Activated CD4-positive, alpha-beta memory T cell treated with anti-CD3 and anti-CD28 coated beads, Interleukin-2, amount 10 ng/mL, durations not matched to agents 7 days and 5 days (primary cell): ENCODE measurements at places on chromosomes 7 and 10.

- no peaks in the 10 kb centered on the region for H3K36me3 ChIP-seq
- no peaks in the 10 kb centered on the region for H3K27me3 ChIP-seq
- no peak for DNase-seq
- no peak overlapping the region for H3K27ac ChIP-seq
- no peaks in the 10 kb centered on the region for H3K4me1 ChIP-seq
- no peak overlapping the region for H3K4me3 ChIP-seq
Measured at GRCh38 chr7:54690892-54691291, 68.1 kb downstream of the SEC61G start.

DNA sequence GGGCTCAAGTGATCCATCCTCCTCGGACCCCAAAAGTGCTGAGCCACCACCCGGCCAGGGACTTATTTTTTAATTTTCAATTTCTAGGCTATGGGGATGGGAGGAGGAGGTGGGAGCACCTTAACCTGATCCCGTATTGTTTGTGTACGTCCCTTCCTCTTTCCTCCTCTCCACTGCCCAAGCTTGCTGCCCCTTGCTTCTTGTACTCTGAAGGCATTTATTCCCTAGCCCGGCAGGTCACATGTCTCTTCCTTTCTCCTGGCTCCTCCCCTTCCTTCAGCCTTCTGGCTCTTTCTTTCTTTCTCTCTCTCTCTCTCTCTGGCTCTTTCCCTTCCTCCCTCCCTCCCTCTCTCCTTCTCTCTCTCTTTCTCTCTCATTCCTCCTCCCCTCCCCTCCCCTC, 56.0 kb downstream of the COL26A1 start:
- H3K4me3 ChIP-seq: no peak overlapping the region
- no peaks in the 10 kb centered on the region for H3K4me1 ChIP-seq
- H3K27me3 ChIP-seq: peaks cover 5% of the 10 kb centered on the region
- H3K36me3 ChIP-seq: no peaks in the 10 kb centered on the region

DNA sequence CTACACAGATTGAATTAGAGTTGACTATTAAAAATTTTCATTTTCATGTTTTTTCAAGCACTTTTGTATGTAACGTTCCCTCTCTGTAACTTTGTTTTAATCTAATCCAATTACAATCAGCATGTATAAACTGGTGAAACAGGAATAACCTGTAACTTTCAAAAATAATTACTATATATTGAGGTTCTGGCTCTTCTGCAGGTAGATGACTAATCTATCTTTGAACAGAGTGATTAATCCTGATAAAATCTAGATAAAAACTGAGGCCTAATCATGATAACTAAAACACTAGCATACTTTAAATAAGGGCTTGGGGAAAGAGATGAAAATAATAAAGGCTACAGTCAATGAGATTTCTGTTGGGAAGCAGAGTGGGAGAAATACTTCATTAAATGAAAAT, 101.6 kb upstream of the KCND2 start:
- H3K4me1 ChIP-seq: no peaks in the 10 kb centered on the region
- no peaks in the 10 kb centered on the region for H3K27me3 ChIP-seq
- H3K27ac ChIP-seq: no peak overlapping the region
- DNase-seq: no peak

DNA sequence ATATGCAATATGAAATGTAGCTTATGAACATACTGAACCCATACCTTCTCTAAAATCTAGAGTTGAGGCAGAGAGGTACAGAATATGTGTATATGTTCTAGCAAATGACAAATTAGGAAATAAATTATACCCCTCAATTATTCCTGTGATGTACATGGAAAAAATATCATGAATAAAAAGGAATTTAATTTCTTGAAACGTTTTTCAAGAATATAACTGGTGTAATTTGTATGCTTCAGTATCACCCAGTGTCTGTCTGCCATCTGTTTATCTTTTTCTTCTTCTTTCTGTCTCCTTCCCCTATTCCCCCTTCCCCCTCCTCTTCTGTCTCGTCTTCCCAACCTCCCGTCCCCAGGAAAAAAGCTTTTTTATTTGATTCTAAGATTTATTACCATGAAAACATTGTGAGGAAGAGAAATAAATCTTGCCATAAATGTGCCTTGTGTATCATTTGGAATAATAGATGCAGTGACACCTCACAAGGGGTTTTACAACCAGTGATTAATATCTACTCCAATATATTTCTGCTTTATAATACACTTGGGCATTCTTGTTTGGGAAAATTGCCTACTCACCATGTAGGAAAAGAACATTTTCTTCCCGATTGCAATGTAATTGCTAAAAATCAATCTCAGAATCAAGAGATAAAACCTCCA, 12.2 kb downstream of the LANCL2 start:
- H3K27me3 ChIP-seq: no peaks in the 10 kb centered on the region
- H3K4me1 ChIP-seq: no peaks in the 10 kb centered on the region
- H3K36me3 ChIP-seq: no peaks in the 10 kb centered on the region

DNA sequence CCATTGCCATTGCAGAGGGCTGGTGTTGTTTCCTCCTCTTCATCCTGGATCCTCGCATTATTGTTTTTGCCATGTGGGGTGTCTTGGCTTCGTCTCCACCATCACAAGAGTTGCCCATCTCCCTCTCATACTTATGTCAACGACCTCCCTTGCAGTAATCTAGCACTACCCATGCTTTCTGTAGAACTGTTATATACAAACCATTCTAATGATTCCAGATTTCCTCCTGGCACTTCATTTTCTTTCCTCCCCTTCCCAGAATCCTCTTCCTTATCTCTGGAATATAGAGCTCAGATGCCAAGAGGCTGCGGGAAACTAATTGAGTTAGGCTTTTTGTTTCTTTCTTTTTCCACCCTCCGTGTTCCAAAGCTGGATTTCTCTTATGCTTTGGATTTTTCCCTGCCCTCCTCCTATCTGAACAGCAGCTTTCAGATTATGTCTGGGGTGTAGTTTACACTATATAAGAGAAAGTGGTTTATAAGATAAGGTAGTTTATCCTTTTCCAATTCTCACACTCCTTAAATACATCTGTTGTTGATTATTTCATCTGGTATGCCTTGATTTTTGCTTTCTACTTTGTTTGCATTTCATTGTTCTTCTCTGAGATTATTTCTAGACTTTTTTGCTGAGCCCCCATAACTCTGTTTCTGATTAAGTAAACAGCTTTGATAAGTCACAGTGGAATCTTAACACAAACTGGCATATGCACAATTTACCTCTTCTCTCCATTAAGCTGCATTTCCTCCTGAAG, 264.1 kb downstream of the BICC1 start:
- H3K27me3 ChIP-seq: peaks cover under 1% of the 10 kb centered on the region
- H3K4me3 ChIP-seq: no peak overlapping the region
- no peak overlapping the region for H3K27ac ChIP-seq

- H3K27ac ChIP-seq: no peak overlapping the region
- H3K4me3 ChIP-seq: no peak overlapping the region
- DNase-seq: no peak
- H3K36me3 ChIP-seq: no peaks in the 10 kb centered on the region
Measured at GRCh38 chr7:156554488-156554887, 86.1 kb upstream of the RNF32 start.

DNA sequence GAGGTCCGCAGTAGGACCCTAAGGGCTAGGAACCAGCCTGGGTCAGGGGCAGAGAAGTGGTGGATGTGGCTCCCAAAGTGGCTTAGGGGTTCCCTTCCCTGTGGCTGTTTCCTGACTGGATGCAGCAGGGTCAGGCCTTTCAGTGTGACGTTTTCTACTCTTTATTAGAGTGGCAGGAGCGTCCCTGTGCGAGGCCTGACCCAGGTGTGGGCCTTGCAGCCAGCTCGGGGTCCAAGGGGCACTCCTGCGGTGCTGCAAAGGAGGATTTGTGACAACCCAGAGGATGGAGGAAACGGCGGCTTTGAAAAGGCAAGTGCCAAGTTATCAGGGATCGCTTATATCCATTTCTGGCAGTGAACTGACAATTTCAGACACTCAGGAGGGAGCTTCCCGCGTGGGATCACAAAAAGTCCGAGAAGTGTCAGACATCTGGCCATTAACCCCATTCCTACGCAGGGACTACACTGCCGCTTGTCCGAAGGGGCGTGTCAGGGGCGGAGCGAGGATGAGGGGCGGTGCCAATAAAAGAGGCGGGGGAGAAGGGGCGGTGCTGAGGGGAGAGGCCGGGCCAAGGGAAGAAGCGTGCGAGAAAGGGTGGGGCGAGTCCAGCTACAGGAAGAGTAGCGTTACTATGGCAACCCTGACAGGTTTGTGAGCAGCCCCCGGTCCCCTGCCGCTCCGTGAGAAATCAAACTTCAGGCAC, 98.8 kb upstream of the ZNF722 start:
- H3K4me3 ChIP-seq: peak overlapping the region; percentile 77
- H3K36me3 ChIP-seq: peaks cover 6% of the 10 kb centered on the region
- H3K27ac ChIP-seq: peak overlapping the region; percentile 68
- H3K27me3 ChIP-seq: no peaks in the 10 kb centered on the region

DNA sequence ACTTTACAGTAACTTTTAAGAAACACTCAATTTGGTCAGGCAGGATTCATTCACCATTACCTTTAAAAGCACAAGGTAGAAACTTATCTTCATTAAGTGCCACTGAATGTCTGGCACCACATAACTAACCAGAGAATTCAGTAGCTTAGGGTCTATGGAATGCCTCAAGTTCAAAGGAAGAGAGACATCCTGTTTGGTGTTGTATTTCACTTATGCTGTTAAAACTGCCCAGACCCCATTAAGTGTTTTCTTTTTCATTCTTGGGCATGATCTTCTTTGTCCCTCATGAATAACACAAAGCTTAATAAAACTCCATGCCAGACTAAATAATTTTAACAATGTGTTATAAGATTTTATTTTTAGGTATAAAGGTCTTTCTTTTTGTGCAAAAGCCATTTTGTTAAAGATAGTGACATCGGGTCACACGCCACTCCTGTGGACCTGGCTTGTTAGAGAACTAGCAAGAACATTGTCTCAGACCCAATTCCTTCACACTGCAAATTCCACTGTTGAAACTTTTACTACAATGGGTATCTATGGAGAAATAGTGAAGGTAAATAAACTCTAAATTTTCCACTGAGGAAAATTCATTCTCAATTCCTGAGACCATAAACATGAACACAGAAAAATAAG, 221.0 kb downstream of the TWIST1 start:
- no peak for DNase-seq
- no peaks in the 10 kb centered on the region for H3K36me3 ChIP-seq
- no peaks in the 10 kb centered on the region for H3K27me3 ChIP-seq
- no peaks in the 10 kb centered on the region for H3K4me1 ChIP-seq
- H3K27ac ChIP-seq: no peak overlapping the region

DNA sequence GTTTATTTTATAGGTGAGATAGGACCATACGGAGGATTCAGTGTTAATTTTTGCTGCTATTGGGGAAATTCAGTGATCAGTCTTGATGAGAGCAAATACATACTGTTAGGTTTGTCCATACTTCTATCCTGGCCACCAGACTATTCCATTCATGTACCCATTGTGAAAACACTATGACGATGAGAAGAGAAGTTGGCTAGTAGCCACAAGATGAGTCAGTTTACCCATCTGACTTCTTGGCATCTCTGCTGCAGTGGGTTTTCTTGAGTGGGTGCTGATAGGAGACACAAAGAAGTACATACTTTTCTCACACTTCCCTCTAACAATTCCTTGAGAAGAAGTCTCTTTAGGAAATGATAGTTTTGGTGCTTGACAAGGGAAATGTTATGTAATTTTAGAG, 133.1 kb downstream of the TFPI2 start:
- H3K36me3 ChIP-seq: no peaks in the 10 kb centered on the region
- no peaks in the 10 kb centered on the region for H3K27me3 ChIP-seq
- H3K4me3 ChIP-seq: no peak overlapping the region
- H3K4me1 ChIP-seq: no peaks in the 10 kb centered on the region

GRCh38 chr10:55400075-55400849, 599.2 kb upstream of the PCDH15 start:
- no peaks in the 10 kb centered on the region for H3K36me3 ChIP-seq
- no peak overlapping the region for H3K27ac ChIP-seq
- DNase-seq: no peak
- H3K4me1 ChIP-seq: no peaks in the 10 kb centered on the region

DNA sequence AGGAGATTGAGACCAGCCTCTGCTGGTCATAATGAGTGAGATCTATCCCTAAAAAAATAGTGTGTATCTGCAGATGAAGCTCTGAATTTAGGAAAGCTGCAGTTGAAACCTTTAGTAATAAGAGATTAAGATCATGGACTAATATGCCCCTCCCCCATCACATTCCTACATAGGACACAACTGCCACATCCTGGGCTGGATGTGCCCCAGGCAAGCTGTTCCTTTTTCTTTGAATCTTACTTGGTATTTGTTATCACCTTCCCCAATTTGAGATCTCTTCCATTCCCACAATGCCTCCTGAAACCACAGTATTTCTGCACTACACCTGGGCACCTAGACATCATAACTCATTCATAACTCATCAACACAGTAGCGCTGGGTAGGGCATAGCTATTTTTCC, 74.1 kb downstream of the DOCK1 start:
- no peaks in the 10 kb centered on the region for H3K4me1 ChIP-seq
- no peak overlapping the region for H3K27ac ChIP-seq
- no peaks in the 10 kb centered on the region for H3K27me3 ChIP-seq
- no peaks in the 10 kb centered on the region for H3K36me3 ChIP-seq
- no peak overlapping the region for H3K4me3 ChIP-seq

- DNase-seq: no peak
- no peaks in the 10 kb centered on the region for H3K4me1 ChIP-seq
- no peak overlapping the region for H3K27ac ChIP-seq
- no peaks in the 10 kb centered on the region for H3K36me3 ChIP-seq
Measured at GRCh38 chr10:130470973-130471372, 334.8 kb downstream of the GLRX3 start.

GRCh38 chr10:63633677-63634487, 112.7 kb downstream of the REEP3 start:
- H3K4me3 ChIP-seq: no peak overlapping the region
- H3K4me1 ChIP-seq: peaks cover 36% of the 10 kb centered on the region
- no peak for DNase-seq

GRCh38 chr7:94655848-94656657, at the start of gene SGCE:
Gene SGCE (minus strand): TSS chr7:94656133. CDS start chr7:94656098, 35 bp downstream.
- H3K4me1 ChIP-seq: peaks cover 23% of the 10 kb centered on the region
- no peak within 1 kb of the TSS for H3K27ac ChIP-seq
- peak; percentile 42 for DNase-seq
- peaks cover 37% of the 10 kb centered on the region for H3K27me3 ChIP-seq

DNA sequence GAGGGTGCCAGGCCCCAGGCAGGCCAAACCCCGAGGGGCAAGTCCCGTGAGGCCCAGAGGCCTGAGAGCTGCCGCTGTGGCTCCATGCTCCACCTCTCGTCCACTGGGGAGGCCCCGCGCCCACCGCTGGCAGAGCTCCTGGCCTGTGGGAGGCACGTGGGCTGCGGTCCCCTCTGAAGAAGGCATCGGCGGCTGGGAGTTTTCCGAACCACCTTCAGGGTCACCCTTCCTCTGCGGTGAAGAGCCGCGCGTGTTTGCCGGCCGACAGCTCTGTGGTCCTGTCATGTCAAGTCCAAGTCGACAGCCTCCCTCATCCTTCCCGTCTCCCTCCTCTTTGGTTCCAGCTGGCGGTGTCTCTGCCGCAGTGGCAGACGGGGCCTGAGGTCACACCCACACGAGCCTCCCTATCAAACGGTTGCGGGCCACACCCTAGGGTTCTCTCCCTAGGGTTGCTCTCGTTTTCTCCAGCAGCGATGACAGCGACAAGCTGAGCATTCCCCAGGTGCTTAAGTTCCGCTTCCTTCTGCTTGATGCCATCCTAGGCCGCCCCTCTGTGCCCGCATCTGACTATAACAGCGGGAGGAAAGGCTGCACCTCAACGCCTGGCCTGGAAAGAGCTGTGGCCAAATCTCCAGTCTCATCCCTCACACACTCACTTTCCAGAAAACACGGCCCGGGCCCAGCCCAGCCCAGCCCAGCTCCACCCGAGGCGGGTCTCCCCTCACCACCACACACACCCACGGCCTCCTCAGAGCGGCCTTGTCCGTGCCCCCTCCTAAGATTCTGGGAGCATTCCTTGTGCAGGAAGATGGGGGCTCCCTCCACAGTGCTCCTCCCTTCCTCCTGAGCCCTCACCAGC, 185.0 kb downstream of the ELFN1 start:
- no peak for DNase-seq
- H3K27ac ChIP-seq: no peak overlapping the region
- no peak overlapping the region for H3K4me3 ChIP-seq
- no peaks in the 10 kb centered on the region for H3K27me3 ChIP-seq
- peaks cover 13% of the 10 kb centered on the region for H3K36me3 ChIP-seq
